ENCODE measurements at places on chromosomes 3 and 15. TPM values are rescaled to one million over a fixed set of nuclear protein-coding genes. Genes with fewer than 3 reads are reported as not detected.
A peak's percentile ranks its signal among the peaks of the same experiment; 100 is the strongest.

RPP14 gene
- 18.3 TPM for total RNA-seq

CALML4 gene
- 4.2 TPM for total RNA-seq

- no peak overlapping the region for H3K4me3 ChIP-seq
- no peaks in the 10 kb centered on the region for H3K36me3 ChIP-seq
- H3K27ac ChIP-seq, result no peak overlapping the region
- no peak for DNase-seq
- H3K27me3 ChIP-seq, result no peaks in the 10 kb centered on the region
- no peaks in the 10 kb centered on the region for H3K4me1 ChIP-seq
Observed at GRCh38 chr15:53807501-53807900, 48.0 kb upstream of the WDR72 start.

DNA sequence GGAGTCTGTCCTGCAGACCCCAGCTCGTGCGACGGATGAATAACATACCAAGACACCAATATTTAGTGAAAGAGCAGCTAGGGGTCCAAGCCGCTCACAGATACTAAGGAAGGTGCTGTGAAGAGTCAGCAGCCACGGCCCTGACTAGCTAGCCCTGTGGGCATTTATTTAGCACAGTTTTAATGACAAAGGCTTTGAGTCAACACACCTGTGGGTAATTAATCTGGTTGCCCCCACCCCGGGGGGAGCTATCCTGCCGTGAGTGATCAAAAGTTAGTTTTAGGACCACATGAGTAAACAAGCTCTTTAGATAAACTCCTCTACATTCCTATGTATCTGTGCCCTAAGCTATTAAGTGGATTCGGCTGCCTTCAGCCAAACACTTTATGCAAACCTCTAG is 18.7 kb downstream of the CAPN3 start:
- H3K27me3 ChIP-seq, result no peaks in the 10 kb centered on the region
- DNase-seq, result no peak
- no peak overlapping the region for H3K4me3 ChIP-seq
- H3K27ac ChIP-seq, result no peak overlapping the region

DNA sequence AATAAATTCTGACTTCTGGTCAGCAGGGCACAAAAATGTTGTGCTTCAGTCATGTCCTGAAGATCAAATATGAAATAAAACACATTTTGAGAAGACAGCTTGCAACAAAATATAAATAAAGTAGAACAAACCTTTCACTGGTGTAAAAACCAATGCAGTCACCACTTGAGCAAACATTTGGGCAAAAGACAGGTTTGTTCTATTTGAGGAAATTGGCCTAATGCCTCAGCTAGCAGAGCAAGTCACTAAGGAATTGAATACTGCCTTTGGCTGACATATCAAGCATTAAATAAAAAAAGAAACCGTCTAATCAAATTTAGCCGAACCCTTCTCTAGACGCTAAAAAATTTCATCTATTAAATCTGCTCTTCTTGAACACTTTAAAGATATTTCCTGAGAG is 475.4 kb upstream of the CNTN3 start:
- no peak overlapping the region for H3K4me3 ChIP-seq
- no peaks in the 10 kb centered on the region for H3K27me3 ChIP-seq
- no peaks in the 10 kb centered on the region for H3K36me3 ChIP-seq
- DNase-seq, result no peak
- H3K4me1 ChIP-seq, result no peaks in the 10 kb centered on the region

DOCK3 gene
- total RNA-seq, result 0.30 TPM

- peaks cover 13% of the 10 kb centered on the region for H3K36me3 ChIP-seq
- DNase-seq, result no peak
- H3K27me3 ChIP-seq, result no peaks in the 10 kb centered on the region
- peaks cover 13% of the 10 kb centered on the region for H3K4me1 ChIP-seq
Observed at GRCh38 chr15:67164811-67165253, 89.6 kb downstream of the AAGAB start.

- peak; percentile 15 for DNase-seq
- no peaks in the 10 kb centered on the region for H3K4me1 ChIP-seq
- no peaks in the 10 kb centered on the region for H3K27me3 ChIP-seq
Observed at GRCh38 chr15:56877255-56877970, 41.0 kb upstream of the TCF12 start.

DNA sequence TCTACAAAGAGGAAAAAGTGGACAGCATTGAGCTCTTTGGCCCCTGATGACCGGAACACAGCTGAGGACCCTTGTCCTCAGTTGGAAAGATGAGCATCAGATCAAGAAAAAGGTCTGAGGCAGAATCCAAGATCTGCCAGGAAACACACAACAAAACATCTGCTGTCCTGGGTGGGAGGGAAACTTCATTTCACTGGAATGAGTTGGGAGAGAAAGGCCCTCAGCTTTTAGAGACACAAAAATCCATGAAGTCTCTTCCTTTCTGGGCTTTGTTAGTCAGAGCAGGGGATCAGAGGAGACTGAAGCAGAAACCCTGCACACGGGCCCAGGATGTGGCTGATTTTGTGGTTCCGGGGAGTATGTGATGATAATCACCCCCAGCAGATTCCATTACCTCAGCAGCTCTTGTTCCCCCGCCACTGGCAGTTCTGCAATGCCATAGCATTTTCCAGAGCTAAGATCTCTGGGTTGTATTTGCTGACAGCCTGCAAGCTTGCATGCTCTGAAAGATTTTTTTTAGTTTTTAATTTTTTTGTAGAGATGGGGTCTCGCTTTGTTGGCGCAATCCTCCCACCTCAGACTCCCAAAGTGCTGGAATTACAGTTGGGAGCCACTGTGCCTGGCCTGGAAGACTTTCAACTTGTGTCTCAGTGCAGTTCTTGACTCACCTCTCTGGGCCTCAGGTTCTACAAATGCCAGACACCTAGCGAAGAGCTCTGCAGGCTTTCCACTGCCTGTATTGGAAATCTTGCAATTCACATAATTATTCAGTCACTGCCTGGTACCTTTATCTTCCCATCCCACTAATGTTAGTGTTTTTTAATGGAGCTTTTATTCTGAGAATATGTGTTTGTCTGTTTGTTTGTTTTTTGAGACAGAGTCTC is 5.8 kb upstream of the TATDN2 start:
- H3K27ac ChIP-seq, result no peak overlapping the region
- H3K36me3 ChIP-seq, result peaks cover 3% of the 10 kb centered on the region
- DNase-seq, result no peak
- H3K4me1 ChIP-seq, result peaks cover under 1% of the 10 kb centered on the region
- no peak overlapping the region for H3K4me3 ChIP-seq
- H3K27me3 ChIP-seq, result no peaks in the 10 kb centered on the region

- no peak overlapping the region for H3K27ac ChIP-seq
- H3K27me3 ChIP-seq, result no peaks in the 10 kb centered on the region
- DNase-seq, result no peak
- no peak overlapping the region for H3K4me3 ChIP-seq
Observed at GRCh38 chr15:39251413-39252133, 329.3 kb upstream of the THBS1 start.

DNA sequence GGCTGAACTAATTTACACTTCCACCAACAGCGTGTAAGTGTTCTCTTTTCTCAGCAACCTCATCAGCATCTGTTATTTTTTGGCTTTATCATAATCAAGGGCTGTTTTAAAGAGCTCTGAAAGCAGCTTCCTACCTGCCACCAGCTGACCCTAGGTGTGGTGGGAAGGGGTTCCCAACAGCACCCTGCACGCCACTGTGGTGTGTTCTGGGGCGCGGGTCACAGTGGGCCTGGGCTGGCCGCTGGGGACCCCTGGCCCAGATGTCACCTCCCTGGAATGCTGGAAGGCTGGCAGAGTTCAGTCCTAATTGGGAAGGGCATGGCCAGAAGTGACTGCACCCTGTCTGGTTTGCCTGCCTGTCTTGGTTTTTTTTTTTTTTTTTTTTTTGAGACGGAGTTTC is 82.2 kb downstream of the ASB7 start:
- H3K4me1 ChIP-seq, result no peaks in the 10 kb centered on the region
- H3K4me3 ChIP-seq, result no peak overlapping the region
- H3K27ac ChIP-seq, result no peak overlapping the region
- H3K27me3 ChIP-seq, result no peaks in the 10 kb centered on the region
- H3K36me3 ChIP-seq, result no peaks in the 10 kb centered on the region
